NCI-H1930 (cell line): ENCODE measurements at places on chromosomes 3 and 15.

- no peak for DNase-seq
Measured at GRCh38 chr15:99433026-99433756, 132.6 kb upstream of the MEF2A start.

- no peak for DNase-seq
Measured at GRCh38 chr3:101796077-101796680, 17.2 kb downstream of the NXPE3 start.

GRCh38 chr3:182810574-182811268, 17.4 kb downstream of the ATP11B start:
- DNase-seq: no peak

DNA sequence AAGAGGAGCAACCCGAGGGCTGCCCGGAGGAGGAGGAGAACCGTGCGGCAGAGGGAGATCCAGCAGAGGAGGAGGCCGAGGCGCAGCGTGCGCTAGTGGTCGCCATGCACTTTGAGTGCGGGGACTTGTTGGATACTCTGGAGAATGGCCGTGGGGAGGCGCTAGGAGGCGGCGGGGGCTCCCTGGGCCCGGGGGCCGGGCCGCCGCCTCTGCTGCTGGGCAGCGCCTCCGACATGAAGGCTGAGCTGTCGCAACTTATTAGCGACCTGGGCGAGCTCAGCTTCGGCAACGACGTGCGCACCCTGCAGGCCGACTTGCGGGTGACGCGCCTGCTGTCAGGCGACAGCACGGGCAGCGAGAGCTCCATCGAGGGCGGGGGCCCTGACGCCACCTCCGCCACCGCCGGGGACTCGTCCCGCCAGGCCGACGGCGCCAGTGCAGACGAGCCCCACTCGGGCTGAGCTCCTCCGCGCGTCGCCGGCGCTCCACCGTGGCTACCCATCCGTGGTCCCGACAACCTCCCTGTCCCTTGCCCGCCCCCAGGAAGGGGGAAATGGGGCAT, 2.0 kb downstream of the FAM43A start:
- DNase-seq: no peak

- DNase-seq: no peak
Measured at GRCh38 chr15:39491886-39492490, 88.9 kb upstream of the THBS1 start.

- DNase-seq: peak; percentile 81
Measured at GRCh38 chr3:149971403-149972075, 844 bp upstream of the PFN2 start.

GRCh38 chr15:85503151-85503799, 122.9 kb downstream of the AKAP13 start:
- no peak for DNase-seq

DNA sequence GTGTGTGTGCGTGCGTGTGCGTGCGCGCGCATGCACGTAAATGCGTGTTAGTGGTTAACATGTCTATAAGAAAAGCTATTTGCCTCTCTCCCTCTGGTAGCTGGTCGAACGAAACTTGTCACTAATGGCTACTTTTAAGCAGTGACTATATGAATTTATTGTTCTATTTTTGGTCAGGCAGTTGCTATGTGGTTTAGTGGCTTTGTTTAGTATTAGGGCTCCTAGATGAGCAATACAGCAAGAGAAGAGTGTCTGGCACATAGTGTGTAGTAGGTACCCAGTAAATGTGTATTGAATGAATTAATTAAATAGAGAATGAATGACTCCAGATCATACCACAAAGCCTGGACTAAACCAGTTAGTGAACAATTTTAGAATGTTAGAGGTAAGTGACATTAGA, 171.6 kb downstream of the PPM1L start:
- DNase-seq: no peak

DNA sequence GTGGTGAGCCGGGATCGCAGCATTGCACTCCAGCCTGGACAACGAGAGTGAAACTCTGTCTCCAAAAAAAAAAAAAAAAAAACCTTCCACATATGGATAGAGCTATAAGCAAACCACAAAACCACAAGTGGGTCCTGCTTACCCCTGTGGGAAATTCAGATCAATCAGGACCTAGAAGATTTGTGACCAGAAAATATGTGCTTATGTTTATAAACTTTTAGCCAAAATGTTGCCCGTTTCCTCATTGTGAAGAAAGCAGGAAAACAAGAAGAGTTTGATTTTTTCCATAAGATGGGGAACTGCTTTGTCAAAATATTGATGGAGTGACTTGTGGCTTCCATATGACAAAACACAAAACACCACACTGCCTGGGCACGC, 3.4 kb upstream of the SLC25A38 start:
- no peak for DNase-seq

DNA sequence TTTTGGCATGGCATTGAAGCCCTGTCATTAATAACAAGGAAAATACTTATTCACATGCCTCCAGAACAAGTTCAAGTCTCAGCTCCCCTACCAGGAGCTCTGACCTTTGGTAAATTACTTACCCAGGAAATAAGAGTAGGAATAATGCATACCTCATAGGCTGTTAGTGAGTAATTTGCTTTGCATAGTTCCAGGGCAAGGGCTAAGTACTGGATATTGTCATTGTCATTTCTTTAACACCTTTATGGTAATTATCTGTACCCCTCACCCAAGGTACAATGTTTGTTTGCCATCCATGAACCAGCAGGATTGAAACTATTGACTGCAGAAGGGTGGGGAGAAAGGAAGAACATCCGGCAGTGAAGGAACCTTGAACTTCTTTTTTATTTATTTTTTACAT, 148.5 kb downstream of the SOX2 start:
- no peak for DNase-seq

DNA sequence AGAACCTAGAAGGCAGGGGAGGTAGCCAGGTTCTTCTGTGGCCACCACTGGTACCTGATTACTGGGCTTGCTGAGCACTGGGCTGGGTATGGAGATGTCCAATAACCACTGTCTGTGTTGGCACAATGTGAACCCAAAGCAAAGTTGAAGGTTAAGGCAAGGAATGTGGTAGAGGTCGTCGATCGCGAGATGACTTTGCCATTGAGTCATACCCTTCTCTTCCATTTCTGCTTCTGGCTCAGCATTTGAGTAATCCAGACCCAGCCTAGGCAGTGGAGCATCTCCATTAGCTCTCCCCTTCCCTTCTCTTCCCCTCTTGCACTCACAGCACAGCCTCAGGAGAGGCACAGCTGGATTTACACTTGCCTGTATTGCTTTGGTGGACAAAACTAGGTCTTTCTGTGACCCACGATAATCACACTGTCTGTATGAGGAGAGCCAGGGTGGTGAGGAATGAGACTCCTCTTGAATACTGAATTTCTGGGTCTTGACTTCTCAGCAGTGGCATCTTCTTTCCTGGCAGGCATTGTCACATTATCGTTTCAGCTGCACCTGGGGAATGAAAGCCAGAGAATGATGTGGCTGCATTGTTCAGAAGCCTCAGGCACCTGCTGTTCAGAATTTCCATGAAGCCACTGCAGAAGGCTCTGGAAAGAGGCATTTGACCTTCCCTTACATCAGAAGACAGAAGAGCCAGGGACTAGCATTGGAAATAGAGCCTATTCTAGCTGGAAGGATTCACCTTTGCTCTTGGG, 272.6 kb downstream of the PDCD6IP start:
- DNase-seq: no peak

- DNase-seq: no peak
Measured at GRCh38 chr3:81237181-81237580, 524.3 kb downstream of the GBE1 start.
